ENCODE measurements at places on chromosomes 11 and 22.

GRCh38 chr22:46538814-46539160 is 1.4 kb upstream of the CELSR1 start:
- H3K36me3 ChIP-seq, result no peaks in the 10 kb centered on the region
- peak overlapping the region; percentile 44 for H3K4me3 ChIP-seq
- H3K4me1 ChIP-seq, result peaks cover 10% of the 10 kb centered on the region
- peaks cover 62% of the 10 kb centered on the region for H3K27me3 ChIP-seq

DNA sequence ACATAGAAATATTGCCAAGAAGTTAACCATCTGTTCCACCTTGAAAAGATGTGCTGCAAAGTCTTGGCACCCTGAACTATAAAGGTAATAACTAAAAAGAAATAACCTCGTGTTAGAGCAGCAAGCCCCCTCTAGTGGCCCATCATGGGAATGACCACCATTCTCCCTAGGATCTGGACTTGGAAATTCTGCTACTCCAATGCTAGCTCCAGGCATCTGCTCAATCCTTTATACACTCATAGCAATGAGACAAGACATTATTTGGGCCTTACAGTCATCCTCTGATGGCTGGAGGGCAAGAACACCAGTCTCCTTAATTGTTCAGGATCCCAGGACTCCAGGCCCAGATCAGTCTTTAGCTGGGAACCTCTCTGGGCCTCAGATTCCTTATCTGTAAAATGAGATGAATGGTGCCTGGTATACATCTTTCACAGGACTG is 76.0 kb downstream of the CWC15 start:
- no peaks in the 10 kb centered on the region for H3K4me1 ChIP-seq
- H3K36me3 ChIP-seq, result no peaks in the 10 kb centered on the region
- H3K4me3 ChIP-seq, result no peak overlapping the region
- DNase-seq, result no peak

GRCh38 chr11:32935462-32936029 is 42.9 kb downstream of the QSER1 start:
- H3K4me3 ChIP-seq, result no peak overlapping the region
- H3K4me1 ChIP-seq, result peaks cover 22% of the 10 kb centered on the region
- H3K27ac ChIP-seq, result no peak overlapping the region
- DNase-seq, result no peak
- no peaks in the 10 kb centered on the region for H3K27me3 ChIP-seq
- peaks cover 94% of the 10 kb centered on the region for H3K36me3 ChIP-seq

DNA sequence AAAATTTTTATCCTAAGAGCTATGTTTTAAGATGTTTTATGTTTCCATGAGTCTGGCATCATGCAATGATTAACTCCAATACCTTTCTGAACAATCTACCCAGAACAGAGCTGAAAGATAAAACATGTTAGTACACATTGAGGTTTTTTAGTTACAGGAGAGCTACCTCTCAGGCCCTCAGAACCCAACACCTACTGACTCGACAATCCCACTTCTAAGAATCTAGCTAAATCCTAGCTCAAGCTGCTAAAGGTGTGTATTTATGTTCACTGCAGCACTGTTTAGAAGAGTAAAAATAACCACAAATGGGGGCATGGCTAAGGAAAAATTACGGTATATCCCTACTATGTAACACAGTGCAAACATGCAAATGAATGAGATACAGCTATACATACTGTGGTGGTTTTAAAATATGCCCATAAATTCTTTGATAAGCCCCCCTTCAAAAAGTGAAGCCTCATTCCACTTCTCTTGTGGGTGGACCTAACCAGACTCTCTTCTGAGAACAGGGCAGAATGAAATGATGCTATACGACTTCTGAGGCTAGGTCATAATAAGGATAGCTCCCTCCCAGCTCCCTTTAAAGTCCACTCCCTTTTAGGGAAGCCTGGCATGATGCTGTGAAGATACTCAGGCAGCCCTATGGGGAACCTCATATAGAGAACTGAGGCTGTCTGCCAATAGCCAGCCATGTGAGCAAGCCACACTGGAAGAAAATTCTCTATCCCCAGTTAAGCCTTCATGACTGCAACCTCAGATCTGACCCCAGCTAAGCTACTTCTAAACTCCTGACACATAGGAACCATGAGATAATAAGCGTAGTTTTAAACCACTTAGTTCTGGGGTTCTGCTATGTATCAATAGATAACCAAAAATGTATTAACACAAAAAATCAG is 29.5 kb downstream of the TMEM123 start:
- H3K36me3 ChIP-seq, result peaks cover 67% of the 10 kb centered on the region
- H3K27me3 ChIP-seq, result no peaks in the 10 kb centered on the region
- peaks cover 89% of the 10 kb centered on the region for H3K4me1 ChIP-seq
- no peak overlapping the region for H3K4me3 ChIP-seq

DNA sequence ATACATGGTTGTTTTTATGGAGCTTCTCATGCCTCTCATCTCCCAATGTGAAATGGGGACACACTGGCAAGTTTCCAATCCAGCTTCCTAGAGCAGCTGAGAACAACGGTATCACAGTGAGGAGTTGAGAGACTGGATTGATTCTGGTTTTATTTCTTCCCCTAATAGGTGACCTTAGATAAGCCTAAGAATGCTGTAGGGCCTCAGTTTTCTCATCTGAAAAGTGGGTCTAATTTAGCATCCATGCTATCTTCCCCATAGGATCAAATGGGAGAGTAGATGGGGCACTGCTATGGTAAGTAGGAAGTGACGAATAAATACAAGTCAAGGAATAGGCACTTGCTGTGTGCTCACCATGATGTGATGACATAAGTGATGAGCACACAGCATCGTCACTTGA is 61.1 kb upstream of the PHOX2A start:
- DNase-seq, result no peak
- H3K36me3 ChIP-seq, result peaks cover 76% of the 10 kb centered on the region
- H3K4me3 ChIP-seq, result no peak overlapping the region

DNA sequence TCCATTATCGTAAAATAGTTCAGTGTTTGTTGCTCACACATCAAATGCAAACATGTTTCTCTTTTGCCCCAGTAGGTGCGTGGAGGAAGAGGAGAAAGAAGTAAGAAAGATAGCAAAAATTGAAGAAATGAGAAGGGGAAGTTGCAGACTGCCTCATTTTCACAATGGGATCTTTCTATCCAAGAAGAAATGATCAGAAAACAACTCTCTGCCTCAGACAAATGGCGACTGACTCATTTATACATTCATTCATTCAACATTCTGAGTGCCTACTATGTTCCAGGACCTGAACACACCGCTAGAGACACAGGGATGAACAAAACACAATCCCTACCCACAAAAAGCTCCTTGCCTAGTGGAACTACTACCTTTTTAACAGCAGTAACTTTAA is 367 bp downstream of the HPS5 start:
- no peak for DNase-seq
- peaks cover 76% of the 10 kb centered on the region for H3K36me3 ChIP-seq
- peaks cover 72% of the 10 kb centered on the region for H3K4me1 ChIP-seq
- H3K4me3 ChIP-seq, result peak overlapping the region; percentile 98
- H3K27me3 ChIP-seq, result no peaks in the 10 kb centered on the region

- DNase-seq, result no peak
- H3K27me3 ChIP-seq, result no peaks in the 10 kb centered on the region
- no peaks in the 10 kb centered on the region for H3K36me3 ChIP-seq
- no peak overlapping the region for H3K4me3 ChIP-seq
- H3K27ac ChIP-seq, result no peak overlapping the region
- peaks cover 33% of the 10 kb centered on the region for H3K4me1 ChIP-seq
These were observed 16.4 kb upstream of the FCHSD2 start for GRCh38 chr11:73158356-73159051.

DNA sequence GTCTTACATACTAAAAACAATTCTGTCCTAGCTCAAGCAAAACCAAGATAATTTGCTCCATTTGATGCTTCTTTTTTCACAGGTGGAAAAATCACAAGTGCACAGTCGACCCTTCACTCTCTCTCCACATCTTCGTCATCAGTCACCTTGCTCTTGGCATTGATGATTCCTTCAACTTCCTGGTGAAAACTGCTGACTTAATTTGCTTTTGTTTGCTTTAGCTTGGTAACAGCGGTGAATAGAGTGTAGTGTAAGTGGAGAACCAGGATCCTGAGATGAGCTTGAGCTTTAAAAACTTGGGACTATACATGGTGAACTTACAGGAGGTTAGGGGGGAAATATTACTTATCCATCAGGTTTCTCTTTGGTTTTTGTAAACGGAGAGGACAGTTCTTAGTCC is 331.1 kb upstream of the ARHGAP42 start:
- H3K36me3 ChIP-seq, result no peaks in the 10 kb centered on the region
- no peaks in the 10 kb centered on the region for H3K4me1 ChIP-seq
- no peak overlapping the region for H3K4me3 ChIP-seq
- no peak for DNase-seq
- no peak overlapping the region for H3K27ac ChIP-seq
- H3K27me3 ChIP-seq, result no peaks in the 10 kb centered on the region

DNA sequence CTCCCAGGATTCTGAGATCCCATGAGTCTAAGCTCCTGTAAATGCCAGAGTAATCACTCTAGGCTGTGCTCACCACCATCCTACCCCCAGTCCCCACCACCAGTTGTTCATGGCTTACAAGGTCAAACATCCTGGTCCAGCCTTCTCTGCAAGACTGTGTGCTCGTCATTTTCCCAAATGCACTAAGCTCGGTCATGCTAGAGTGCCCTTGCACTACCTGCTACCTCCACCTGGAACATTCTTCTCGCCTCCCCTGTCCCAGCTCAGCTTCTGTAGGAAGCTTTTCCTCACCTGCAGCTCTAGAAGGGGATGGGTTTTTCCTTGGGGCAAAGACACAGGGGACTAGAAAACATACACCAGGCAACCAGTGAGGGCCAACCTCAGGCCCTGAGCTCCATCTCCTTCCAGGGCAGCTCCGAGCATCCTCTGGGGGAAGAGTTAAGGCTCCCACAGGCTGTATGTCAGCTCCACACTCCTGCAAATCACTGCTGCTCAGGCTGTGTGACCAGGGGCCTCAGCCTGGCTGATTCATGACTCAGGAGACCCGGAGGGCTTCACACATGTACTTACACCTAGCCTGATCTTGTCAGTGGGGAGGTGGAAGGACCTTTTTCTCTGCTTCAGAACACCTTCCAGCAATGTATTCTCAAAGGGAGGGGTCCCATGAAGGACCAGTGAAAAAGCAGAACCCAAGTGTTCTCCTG is 37.2 kb upstream of the CSNK2A3 start:
- no peaks in the 10 kb centered on the region for H3K4me1 ChIP-seq
- H3K27ac ChIP-seq, result no peak overlapping the region
- H3K27me3 ChIP-seq, result peaks cover 2% of the 10 kb centered on the region

DNA sequence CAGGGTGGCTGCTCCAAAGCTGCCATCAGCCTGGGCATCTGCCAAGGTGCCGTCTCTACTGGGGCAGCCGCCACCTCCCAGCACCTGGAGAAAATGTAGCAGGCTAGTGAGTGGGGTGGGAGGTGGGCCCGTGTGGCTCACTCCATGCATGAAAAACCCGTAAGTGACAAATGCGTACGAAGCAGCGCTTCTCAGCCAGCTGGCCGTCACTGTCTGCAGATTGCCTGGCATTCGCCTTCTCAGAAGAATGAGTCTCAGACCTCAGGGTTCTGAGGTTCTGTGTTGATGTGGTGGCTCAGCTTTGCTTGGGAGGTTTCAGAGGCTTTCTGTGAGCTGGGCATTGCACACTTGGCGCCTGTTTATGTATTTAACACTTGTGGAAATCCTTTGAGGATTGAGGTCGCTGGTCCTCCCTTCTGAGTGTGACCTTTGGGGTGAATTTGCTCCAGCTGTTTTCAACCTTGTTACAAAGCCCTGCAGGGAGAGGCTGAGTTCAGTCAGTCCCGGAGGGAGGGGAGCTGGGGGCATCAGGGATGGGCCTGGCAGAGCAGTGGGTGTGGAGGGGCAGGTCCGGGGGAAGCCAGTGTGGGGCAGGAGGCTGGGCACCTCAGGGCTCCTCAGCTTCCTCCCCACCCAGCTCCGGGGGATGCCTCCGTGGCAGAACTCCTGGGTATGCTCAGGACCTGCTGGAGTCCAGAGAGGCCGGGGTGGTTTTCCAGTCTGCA is 977.0 kb downstream of the TBC1D22A start:
- no peak overlapping the region for H3K27ac ChIP-seq
- no peak overlapping the region for H3K4me3 ChIP-seq
- DNase-seq, result no peak

- H3K27me3 ChIP-seq, result no peaks in the 10 kb centered on the region
- H3K36me3 ChIP-seq, result peaks cover 90% of the 10 kb centered on the region
- peaks cover 97% of the 10 kb centered on the region for H3K4me1 ChIP-seq
- DNase-seq, result no peak
These were observed 28.2 kb downstream of the MYH9 start for GRCh38 chr22:36359470-36359996.

DNA sequence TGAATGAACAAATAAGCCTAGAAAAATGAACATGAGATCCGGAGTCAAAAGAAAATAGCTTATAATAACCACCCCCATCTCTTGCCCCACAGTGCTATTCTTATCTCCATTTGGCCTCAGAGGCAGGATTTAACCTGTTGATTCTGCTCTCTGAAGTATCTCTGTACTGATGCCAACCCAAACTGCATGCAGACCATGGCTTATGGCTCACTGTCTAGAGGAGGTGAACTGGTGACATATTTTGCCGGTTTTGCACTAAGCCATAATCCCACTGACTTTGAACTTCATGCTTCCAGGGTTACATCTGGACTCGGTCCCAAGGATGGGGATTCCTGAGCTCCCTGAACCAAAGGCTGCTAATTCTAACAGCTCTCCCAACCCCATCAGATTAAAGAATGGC is 397.1 kb downstream of the TENM4 start:
- no peaks in the 10 kb centered on the region for H3K36me3 ChIP-seq
- no peak overlapping the region for H3K27ac ChIP-seq
- H3K27me3 ChIP-seq, result peaks cover 11% of the 10 kb centered on the region
- no peaks in the 10 kb centered on the region for H3K4me1 ChIP-seq

GRCh38 chr11:32462011-32462690 is 26.8 kb upstream of the WT1 start:
- no peak for DNase-seq
- H3K4me3 ChIP-seq, result no peak overlapping the region
- H3K36me3 ChIP-seq, result no peaks in the 10 kb centered on the region

GRCh38 chr11:16587670-16588069 is 150.8 kb upstream of the C11orf58 start:
- H3K36me3 ChIP-seq, result no peaks in the 10 kb centered on the region
- H3K4me1 ChIP-seq, result no peaks in the 10 kb centered on the region
- no peak overlapping the region for H3K4me3 ChIP-seq
- DNase-seq, result no peak
- H3K27ac ChIP-seq, result no peak overlapping the region
- H3K27me3 ChIP-seq, result peaks cover 8% of the 10 kb centered on the region

- DNase-seq, result no peak
- no peaks in the 10 kb centered on the region for H3K36me3 ChIP-seq
- H3K27me3 ChIP-seq, result peaks cover 17% of the 10 kb centered on the region
- no peak overlapping the region for H3K4me3 ChIP-seq
- no peak overlapping the region for H3K27ac ChIP-seq
These were observed 217.5 kb upstream of the E2F8 start for GRCh38 chr11:19458231-19458630.

GRCh38 chr11:101459020-101459419 is 124.8 kb downstream of the TRPC6 start:
- H3K36me3 ChIP-seq, result no peaks in the 10 kb centered on the region
- H3K27me3 ChIP-seq, result no peaks in the 10 kb centered on the region
- DNase-seq, result no peak
- no peaks in the 10 kb centered on the region for H3K4me1 ChIP-seq

- no peak for DNase-seq
- H3K27ac ChIP-seq, result no peak overlapping the region
- peaks cover 14% of the 10 kb centered on the region for H3K4me1 ChIP-seq
- no peaks in the 10 kb centered on the region for H3K27me3 ChIP-seq
These were observed 67.4 kb downstream of the BRD1 start for GRCh38 chr22:49760280-49760629.

Measured in activated T-cell treated with anti-CD3 and anti-CD28 coated beads, Interleukin-2, amount 50 U/mL, for 24 hours (primary cell).